ENCODE measurements at places on chromosomes 11 and 22.

DNA sequence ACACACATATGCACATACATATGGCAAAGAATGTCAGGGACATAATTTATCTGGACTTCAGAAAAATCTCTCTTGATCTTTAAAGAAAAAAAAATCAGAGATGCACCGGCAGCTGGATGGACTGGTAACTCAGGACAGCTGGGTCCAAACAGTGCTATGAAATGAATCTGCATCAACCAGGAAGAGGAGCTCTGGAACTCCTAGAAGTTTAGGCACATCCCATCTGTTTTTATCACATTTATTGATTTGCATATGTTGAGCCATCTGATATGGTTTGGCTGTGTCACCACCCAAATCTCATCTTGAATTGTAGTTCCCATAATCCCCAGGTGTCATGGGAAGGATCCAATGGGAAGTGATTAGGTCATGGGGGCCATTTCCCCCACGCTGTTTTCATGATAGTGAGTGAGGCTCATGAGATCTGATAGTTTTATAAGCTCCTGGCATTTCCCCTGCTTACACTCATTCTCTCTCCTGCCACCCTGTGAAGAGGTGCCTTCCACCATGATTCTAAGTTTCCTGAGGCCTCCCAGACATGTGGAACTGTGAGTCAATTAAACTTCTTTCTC is 87.7 kb upstream of the AKIP1 start:
- no peak for DNase-seq

DNA sequence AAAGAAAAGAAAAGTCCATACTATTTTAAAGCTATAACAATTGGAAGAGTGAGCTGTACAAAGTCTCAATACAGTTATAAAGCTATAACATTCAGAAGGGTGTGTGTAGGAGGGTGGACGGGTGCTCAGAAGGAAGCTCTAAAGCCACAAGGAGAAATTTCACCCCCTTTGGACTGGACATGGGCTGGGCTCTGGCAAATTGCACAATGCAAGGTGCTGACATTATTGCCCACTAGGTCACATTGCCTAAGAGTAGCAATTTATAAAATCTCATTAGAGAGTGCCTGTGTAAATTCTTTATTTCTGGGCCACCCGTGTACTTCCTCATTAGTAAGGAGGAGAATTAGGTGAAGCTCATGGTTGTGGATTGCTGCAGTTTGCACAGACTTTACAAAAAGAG is 5.7 kb upstream of the APOBEC3A start:
- DNase-seq = no peak

DNA sequence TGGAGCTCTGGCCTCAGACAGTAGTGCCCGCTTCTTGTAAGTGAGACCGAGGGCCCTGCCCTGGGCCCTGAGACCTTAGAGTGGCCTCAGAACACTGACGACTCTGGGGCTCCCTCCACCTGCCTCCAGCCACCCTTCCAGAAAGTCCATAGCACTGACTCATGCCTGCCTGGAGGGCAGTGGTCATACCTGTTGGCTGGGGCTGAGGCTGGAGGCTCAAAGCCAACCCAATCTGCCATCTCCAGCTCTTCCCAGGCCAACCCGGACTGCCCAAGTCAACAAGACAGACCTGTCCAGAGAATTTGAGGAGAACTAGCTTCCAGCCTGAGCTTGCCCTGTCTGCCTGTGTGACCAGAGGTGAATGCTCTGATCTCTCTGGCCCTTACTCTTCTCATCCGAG is 66.9 kb upstream of the TTLL12 start:
- no peak for DNase-seq

GRCh38 chr11:66271816-66272215 is 3.4 kb downstream of the RAB1B start:
- no peak for DNase-seq

DNA sequence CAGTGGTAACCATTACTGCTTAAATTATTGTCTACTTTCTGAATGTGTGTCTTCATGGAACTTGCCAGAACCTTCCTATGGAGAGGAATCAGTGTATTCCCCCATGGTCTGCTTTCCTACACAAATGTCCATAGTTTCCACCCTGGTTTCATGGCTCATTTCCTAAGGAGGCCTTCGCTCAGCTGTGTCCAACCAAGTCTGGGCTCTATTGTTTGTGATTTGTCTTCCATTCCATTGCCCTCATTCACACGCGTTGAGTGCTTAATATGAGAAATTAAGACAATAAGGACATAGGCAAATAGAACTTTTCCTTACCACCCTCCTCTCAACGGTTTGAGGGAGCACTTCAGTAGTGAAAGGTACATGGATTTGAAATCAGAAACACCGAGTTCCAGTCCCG is 510.6 kb downstream of the NTM start:
- DNase-seq = no peak

- no peak for DNase-seq
Observed at GRCh38 chr11:115590254-115590653, 86.0 kb upstream of the CADM1 start.

DNA sequence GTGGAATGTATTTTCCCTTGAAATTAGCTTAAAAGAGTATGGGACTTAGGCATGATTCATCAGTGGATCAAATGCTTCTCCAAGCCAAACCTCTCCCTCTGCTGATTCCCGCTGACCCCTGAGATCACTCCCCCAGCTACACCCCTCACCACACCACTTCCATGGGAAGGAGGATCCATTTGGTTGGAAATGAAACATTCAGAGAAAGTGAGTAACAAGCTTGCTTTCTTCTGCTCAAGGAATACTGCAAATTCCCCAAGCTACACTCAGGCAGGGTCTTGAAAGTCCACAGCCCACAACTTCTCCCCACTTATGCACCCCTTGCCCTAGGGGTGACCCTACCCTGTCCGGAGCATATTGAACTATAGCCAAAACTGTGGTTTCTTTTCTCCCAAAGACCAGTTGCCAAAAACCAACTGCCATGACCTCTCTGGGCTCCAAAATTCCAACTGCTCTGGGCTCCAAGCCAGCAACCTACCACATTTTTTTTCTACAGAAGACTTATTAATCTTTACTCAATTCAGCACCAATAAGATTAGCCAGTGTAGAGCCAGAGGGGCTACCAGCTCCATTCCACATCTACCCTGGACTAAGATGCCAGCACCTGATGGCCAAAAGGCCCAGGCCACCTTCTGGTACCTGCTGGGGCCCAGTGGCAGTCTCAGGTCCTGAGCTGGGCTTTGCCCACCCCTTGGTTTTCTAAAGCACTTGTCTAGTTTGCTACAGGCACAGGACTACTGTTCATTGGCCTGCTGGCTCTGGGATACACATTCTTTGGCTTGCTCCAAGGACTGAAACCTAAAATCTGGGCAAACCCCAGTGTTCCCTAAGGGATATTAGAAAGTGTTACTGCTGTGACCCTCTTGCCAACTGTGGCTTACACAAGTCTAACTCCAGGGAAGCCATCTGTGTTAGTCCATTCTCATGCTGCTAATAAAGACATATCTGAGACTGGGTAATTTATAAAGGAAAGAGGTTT is 101.1 kb downstream of the MICAL3 start:
- DNase-seq = no peak

- DNase-seq = peak; percentile 60
Observed at GRCh38 chr11:3231851-3232744, at the start of gene MRGPRE. Gene MRGPRE (minus strand): TSS chr11:3232417. CDS start chr11:3228799, 3,618 bp downstream.

DNA sequence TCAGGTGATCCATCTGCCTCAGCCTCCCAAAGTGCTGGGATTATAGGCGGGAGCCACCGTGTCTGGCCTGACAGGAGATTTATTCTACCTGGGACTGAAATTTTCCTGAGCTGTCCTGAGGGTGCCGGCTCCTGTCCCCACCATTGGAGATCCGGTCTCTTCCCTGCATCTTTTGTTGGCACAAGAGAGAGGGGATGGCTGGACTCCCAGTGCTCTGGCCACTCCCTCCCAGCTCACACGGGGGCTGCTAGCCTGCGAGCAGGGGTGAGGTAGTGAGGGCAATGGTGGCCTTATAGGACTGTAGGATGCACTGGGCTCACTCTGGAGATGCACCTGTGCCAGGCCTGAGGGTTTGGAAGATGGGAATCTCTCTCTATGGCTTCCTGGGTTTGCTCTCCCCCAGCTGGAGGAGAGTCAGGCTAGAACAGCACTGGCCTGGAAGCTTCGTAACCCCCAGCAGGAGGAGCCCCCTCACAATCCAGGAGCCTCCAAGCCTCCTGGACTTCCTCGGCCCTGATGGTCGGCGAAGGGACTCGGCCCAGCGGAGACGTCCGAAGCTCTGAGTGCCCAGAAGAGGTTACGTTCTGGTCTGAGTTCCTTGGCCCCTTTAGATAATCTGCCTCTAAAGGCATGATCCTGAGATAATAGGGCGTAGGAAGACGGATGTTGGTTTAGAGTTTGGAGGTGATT is 106.4 kb downstream of the NECTIN1 start:
- no peak for DNase-seq

DNA sequence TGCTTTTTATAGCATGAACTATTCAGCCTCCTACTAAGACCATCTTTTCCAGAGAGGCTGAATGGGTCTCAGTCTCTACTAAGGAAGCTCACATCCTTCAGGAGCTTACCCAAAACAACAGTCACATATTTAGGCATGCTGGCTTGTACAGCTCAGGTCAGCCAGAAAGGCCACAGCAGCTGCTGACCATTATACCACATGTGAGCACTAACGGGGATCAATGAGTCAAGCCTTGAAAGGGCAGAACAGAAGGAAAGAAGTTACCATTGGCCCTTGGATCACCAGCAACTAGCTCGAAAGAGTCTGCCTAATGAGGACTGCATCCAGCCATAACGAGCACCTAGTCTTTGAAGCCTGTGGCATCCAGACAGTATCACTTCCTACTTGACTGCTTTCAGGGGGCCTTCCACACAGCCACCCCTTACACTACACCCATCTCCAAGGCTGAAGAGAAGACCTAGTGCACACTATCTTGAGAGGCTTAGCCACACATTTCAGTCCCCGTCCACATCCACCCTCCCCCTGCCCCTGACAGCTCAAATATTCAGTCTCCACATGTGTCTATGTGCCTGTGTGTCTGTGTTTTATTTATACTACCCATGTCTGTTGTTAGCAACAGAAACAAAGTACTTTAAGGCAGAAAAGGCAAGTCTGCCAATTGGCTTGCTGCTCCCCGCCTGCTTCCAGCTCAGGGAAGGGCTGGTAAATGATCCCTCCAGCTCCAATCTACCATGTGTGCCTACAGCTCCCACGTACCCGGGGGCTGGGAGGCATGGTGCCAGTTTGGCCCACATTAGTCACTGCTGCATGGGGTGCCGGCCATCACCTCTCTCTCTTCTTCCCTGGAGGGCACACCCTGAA is 95.5 kb downstream of the RPL27A start:
- no peak for DNase-seq

GRCh38 chr11:77968337-77968736 is 26.1 kb downstream of the INTS4 start:
- DNase-seq = no peak

- DNase-seq = no peak
Observed at GRCh38 chr22:49063545-49063890, 764.2 kb downstream of the BRD1 start.

- DNase-seq = no peak
Observed at GRCh38 chr11:130145975-130146776, 13.4 kb upstream of the ST14 start.

DNA sequence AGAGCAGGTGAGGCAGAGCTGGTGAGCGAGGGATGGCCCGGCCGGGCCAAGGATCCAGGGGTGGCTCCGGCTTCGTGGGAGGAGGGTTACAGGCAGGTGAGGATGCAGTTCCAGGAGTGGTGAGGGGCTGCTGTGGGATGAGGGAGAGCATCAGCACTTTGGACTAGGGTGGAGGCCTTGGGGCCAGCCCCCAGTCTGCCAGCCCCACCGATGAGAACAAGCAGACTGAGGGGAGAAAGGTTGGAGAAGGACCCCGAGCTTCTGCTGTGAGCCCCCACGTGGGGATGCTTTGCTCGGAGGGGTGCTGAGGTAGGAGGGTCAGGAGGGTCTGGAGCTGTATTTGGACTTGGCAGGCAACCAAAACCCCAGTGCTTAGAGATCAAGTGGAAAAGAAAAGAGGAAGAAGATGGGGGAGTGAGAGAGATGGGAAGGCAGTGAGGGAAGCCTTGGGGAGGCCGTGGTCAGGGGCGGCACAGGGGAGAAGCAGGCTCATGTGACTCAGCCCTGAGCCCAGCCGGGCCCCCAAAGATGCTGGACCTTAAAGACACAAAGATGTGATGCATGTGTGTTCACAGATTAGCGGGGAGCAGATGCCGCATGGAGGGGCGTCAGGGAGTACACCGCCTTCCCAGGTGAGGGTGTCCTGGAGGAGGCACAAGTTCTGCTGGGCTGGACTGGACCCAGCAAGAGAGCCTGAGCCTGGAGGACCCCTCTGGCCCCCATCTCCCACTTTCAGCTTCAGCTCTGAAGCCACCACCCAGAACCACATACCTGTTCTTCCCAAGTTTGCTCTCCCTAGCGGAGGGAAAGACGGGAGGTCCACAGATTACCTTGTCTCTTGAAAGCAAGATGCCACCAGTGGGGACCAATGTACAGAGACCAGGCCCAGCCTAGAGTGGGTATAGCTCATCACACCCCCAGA is 91.3 kb downstream of the CDKN1C start:
- DNase-seq = no peak

DNA sequence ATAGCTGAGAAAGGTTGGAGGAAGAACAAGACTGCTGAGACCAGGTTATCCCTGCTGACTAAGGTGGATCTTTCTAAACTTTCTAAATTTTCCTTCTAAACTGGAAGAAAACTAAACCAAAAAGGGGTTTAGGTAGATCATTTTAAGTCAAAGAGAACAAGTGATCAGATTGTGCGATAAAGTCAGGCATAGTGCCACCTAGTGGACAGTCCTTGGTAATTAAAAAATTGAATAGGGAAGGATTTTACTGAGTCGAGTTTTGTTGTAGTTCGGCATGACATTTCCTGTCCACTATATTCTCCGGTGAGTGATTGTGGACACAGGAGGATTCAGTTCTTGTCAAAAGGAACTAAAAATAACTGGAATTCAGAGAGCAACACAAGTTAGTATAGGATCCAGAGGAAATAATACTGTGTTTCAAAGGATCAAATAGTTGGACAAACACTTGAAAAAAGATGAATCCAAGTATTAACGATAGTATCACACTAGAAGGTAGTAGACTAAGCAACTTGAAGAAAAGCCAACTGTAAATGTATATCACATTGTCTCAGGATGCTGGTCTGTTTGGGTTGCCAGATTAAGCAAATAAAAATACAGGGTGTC is 1236.4 kb downstream of the FAM181B start:
- no peak for DNase-seq

DNA sequence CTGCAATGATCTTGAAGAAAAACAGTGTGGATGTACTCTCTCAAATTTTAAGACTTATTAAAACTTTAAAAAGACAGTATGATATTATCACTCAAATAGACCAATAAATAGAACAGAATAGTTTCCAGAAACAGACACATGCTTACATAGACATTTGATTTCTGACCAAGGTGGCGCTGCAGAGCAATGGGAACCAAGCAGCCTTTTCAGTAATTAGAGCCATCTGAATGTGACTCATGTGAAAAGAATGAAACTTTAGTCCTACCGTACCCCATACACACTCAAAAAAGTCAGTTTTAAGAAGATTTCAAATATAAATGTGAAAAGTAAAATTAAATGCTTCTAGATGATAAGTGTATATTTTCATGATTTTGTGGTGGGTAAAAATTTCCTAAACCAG is 74.2 kb upstream of the MS4A8 start:
- DNase-seq = no peak

GRCh38 chr22:41198027-41198580 is 7.0 kb upstream of the L3MBTL2 start:
- no peak for DNase-seq

Measured in cerebellum (tissue), 4 donors.